ENCODE measurements at places on chromosomes 16 and 17.
A peak's percentile ranks its signal among the peaks of the same experiment; 100 is the strongest.

DNA sequence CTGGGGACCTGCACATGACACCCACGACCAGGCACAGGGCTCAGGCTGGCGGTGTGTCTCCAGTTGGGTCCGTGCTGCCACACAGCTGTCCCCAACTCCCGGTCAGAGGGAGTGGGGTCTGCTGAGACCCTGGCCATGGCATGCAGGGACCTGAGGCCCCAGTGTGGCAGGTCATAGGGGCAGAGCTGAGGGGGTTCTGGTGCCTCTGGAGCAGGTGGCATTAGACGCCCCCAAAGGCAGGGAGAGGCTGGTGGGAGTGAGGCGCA lies 4.2 kb downstream of the NUBP2 start:
- no peak for DNase-seq

- DNase-seq, result no peak
Measured at GRCh38 chr17:82104797-82105416, 6.9 kb upstream of the FASN start.

GRCh38 chr17:31388770-31389656 lies 2.5 kb upstream of the RAB11FIP4 start:
- DNase-seq, result peak; percentile 35

DNA sequence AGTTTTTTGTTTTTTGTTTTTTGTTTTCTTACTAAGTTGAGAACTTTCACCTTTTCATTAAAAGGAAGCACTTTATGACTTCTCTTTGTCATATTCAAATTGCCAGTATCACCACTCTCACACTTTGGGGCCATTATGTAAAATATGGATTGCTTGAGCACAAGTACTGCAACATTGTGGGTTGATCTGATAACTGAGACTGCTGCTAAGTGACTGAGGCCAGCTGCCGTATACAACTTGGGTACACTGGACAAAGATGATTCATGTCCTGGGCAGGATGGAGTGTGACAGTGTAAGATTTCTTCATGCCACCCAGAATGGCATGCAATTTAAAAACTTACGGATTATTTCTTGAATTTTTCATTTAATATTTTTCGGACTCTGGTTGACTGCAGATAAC lies 7.8 kb downstream of the TTC19 start:
- DNase-seq, result no peak

DNA sequence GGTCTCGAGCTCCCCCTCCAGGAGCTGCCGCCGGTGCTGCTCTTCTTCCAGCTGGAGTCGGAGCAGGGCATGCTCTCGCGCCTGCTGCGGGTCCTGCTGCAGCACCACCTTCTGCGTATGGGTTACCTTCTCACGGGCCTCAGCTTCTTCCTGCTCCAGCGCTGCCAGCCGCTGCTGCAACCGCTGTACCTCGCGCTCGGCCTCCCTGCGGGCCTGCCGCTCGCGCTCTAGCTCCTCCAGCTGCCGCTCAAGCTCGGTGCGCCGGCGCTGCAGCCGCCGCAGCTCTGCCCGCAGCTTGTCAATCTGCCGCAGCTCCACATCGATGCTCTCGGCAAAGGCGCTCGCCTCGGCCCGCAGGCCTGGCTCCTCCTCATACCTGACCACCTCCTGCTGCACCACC lies 36.9 kb downstream of the UBN1 start:
- no peak for DNase-seq

DNA sequence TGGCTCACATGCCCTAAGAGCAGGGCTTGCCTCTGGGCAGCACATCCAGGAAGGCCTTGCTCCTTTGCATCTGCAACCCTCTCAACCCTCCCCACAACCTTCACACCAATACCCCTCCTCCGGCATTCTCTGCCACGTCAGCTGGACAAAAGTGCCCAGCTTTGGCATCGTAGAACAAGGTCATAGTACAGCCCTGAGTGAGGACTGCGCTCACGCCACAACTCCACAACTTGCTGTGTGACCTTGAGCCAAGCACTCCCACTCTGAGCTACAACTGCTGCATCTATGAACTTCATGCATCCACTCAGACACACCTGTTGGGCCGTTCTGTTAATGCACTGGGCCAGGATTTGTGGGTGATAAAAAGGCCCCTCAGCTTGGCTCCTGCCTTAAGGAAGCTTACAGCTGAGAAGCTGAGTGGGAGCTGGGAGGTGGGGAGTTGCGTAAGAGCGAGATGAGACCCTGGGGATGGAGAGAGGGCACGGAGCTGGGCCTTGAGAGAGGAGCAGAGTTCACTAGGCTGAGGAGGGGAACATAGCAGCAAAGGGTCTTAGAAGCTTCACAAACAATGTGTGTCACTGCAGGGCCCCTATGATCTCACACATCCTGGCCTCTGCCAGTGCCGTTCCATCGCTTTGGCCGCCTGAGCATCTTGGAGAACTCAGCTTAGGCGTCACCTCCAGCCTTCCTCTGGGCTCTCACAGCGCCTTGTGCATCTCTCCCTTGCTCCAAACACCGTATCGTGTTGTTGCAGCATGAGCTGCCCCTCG lies 8.6 kb upstream of the MRC2 start:
- DNase-seq, result no peak

DNA sequence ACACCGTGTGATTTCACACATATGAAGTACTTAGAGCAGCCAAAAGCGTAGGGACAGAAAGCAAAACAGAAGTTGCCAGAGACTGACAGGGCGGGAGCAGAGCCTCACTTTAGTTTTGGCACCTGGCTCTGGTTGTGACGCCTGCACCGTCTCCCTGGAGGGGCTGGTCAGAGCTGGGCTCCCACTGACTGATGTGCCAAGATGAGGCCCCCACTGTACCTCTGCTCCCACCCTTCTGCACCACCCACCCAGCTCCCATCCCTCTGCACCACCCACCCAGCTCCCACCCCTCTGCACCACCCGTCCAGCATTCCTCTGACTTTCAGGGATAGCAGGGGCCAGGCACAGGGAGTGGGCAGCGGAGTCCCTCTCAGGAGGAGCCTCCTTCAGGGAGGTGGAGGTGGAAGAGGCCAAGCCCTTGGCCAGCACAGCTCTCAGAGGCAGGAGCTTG lies 3.2 kb upstream of the PRSS21 start:
- DNase-seq, result no peak

GRCh38 chr17:72978593-72979218 lies 113.8 kb downstream of the SLC39A11 start:
- no peak for DNase-seq

DNA sequence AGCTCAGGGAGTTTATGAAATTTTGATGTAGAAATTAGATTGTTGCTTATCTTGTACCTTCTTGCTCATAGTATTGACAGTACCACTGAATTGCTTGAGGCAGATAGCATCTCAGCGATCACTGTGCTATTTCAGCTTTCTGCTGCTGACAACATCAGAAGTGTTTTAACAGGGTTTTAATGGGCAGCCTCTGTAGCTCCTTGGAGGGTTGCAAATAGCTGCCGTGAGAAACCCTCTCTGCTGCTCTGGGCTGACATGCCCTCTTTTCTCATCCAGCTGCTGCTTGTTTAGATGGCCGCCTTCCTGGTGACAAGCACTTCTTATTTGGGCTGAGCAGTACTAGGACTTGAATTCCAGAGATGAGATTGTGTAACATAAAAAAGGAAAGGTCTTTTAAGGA lies 180.2 kb upstream of the TBX2 start:
- DNase-seq, result no peak

Data from CD4-positive, alpha-beta T cell treated with Interleukin-6 at 100 ng/mL for 8 hours (primary cell).